ENCODE measurements at places on chromosomes 5 and 9.

- DNase-seq: no peak
These were observed 639.7 kb upstream of the C9orf72 start for GRCh38 chr9:28212979-28213378.

DNA sequence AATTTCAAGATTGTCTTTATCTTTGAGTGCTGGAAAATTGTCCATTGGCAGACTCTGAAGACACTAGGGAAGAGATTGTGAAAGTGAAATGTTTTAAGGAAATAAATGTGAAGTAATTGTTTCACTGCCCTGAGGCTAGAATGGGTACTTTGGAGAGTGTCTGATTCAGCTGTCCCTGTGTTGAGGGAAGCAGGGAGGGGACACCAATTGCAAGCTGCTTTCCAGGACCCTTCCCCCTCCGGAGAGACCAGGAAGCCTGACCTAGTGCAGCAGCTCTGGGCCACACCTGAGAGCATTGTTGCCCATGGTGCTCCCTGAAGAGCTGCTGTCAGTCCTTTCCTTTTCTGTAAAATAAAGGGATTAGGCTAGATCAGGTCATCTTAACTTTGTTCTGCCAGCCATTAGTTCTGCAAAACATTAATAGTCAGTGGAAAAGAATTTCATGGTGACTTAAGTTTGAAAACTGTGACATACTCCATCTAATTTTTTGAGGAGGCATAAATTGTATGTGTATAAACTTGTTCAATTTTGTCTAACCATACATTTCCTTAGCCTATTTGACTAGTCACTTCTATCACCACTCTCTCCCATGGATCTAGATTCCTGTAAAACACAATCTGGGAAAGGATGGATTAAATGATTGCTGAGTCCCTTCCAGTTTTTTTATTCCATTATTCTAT is 18.8 kb downstream of the MAP1B start:
- no peak for DNase-seq

DNA sequence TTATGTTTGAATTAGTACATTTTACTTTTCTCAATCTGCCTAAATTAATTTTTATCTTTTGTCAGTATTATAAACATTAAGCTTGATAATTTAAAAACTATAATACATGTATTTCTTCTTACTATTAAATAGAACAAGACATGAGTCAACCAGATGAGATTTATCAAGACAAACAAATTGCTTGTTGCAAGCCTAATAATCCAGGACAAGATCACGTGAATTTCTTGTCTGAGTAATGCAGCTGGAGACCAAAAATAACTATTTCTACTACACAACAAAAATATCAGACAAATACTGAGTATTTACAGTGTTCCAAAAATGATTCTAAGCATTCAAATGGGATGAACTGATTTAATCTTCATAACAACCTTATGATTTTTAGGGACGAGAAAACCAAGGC is 339.1 kb upstream of the PRR16 start:
- no peak for DNase-seq

- no peak for DNase-seq
These were observed 3.9 kb downstream of the TBC1D2 start for GRCh38 chr9:98251551-98251950.

GRCh38 chr9:122827761-122828093 is 661 bp downstream of the PDCL start:
- DNase-seq: no peak

- no peak for DNase-seq
These were observed 966.5 kb upstream of the DMAC1 start for GRCh38 chr9:8766096-8766495.

- DNase-seq: no peak
These were observed 94.7 kb downstream of the MYO10 start for GRCh38 chr5:16841416-16841815.

- no peak for DNase-seq
These were observed 65.5 kb downstream of the PLK2 start for GRCh38 chr5:58394339-58394738.

DNA sequence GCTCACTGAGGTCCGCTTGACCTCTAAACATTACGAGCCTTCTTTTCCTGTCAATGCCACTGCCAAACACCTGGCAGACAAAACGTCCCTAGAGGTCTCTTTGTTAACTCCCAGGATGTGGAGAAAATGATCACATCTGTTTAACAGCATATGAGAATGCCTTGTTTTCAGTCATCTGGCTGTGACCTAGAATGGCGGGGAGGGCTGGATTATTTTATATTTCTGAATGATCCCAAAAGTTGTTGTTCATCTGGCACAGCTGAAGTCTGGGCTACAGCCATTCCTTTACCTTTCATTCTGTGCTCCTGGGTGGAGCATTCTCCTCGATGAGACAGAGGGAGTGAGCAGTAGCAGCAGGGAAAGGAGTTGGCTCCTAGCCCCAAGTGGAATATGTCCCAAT is 138.2 kb downstream of the PRDM6 start:
- DNase-seq: no peak

GRCh38 chr5:177018341-177018740 is 4.2 kb upstream of the ZNF346 start:
- DNase-seq: no peak

DNA sequence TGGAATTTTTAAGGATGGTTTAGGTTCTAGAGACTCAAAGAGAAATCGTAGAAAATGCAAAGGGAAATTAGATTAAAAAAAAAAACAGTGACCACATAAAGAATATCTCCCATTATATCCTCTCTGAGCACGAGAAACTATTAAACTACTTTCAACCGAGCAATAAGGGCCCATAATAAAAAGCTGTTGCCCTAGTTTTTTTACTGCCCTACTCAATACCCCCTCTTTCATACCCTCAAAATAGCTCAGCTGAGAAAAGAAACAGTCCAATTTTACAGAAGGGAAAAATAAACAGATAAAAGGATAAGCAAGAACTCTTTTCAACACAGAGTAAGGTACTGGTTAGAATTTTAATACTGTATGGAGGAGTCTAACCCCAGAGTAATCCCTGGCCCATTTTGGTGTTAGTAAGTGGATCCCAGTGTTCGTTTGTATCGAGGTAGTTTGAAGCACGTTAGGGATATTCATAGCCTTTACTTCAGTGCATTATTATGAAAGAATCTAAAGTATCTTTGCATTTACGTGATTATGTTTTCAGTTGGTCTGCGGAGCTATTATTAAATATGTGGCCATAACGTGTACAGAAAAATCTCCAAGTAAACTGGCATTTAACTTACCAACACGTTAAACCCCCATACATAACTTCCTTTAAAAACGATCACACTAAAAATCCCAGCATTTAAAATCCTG is 980 bp upstream of the RHOBTB3 start:
- no peak for DNase-seq

DNA sequence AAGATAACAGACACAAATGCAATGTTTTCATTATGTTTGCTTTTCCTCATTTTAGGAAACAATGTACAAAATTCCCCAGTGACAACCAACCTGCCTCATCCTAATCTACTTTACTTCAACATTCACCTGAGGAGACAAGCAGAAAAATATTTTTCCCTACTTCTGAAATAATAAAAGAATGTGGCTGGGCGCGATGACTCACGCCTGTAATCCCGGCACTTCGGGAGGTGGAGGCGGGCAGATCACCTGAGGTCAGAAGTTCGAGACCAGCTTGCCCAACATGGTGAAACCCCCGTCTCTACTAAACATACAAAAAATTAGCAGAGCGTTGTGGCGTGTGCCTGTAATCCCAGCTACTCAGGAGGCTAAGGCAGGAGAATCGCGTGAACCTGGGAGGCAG is 36.9 kb downstream of the MYO10 start:
- DNase-seq: no peak

DNA sequence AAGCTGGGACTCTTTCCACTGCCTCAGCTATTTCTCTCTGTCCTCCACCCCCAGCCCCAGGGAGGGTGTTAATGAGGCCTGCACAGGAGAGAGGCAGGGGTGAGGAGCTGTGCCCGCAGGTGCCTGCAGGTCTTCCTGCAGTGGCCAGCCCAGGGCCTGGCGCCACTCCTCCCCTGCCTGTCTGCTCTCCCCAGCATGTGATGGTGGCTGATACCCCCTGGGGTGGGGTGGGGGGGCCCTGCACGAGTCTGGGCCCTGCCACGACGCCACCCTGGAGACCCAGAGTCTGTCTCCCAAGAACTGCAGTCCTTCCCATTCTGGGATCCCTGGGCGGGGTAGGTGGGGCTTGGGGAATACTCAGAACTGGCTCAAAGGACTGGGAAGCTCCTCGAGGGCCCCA is 166.4 kb upstream of the SMIM23 start:
- no peak for DNase-seq

DNA sequence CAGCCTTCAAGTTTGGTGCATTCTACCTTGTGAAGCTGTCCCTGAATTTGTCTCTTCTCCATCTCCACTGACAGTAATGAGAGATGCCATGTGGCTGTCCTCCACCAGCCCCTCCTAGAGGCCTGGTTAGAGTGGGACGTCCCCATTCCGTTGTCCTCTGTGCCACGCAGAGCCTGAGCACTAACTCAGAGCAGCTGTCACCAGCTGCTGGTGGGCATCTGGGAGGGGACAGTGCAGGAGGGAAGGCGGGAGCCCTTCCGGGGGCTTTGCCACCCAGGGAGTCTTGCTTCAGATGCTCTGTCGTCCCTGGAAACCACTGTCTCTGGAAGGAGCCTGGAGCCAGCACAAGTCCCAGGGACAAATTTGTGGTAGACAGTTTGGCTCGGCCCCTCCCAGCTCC is 78.6 kb downstream of the PDZD2 start:
- no peak for DNase-seq

GRCh38 chr5:143168921-143169810 is 234.3 kb downstream of the NR3C1 start:
- no peak for DNase-seq

DNA sequence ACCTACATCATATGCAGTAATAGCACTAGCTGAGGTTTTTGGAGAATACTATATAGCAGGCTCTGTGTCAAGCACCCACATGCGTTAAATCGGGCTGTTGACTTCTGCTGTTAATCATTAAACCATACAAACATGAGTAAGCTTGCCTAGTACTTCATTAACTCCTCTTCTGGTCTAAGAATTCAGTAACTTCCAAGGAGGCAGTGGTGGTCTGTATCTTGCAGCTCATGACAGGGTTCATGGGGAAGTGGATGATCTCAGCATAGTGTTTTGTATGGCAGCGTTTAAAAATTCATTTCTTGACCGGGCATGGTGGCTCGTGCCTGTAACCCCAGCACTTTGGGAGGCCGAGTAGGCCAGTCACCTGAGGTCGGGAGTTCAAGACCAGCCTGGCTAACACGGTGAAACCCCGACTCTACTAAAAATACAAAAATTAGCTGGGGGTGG is at the start of gene HAVCR1:
HAVCR1 (minus strand) TSS at position 24 of the 447 bp plus-strand sequence. CDS start 1,173 bp downstream, outside the sequence.
- DNase-seq: no peak

- no peak for DNase-seq
These were observed 14.7 kb downstream of the IL31RA start for GRCh38 chr5:55865831-55866230.

GRCh38 chr5:5203451-5203850 is 63.3 kb downstream of the ADAMTS16 start:
- no peak for DNase-seq

GRCh38 chr5:137604348-137605095 is 105.4 kb upstream of the SPOCK1 start:
- DNase-seq: no peak

DNA sequence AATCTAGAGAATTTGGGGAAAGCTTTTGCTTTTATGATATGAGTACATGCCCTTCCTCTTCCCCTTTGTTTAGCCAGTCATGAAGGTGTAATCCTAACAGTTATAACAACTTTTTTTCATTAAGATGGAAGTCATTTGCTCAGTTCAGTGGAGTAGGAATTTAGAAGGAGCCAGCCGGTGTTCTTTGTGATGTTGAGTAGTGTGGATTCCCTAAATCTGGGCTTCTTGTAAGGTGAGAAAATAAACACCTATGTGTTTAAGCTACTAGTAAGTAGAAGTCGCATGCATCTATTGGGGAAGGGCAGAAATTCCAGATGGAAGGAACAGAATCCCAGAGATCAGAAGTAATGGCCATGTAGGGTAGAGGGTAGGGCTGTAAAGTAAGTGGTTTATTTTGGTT is 13.6 kb upstream of the CNTLN start:
- no peak for DNase-seq

DNA sequence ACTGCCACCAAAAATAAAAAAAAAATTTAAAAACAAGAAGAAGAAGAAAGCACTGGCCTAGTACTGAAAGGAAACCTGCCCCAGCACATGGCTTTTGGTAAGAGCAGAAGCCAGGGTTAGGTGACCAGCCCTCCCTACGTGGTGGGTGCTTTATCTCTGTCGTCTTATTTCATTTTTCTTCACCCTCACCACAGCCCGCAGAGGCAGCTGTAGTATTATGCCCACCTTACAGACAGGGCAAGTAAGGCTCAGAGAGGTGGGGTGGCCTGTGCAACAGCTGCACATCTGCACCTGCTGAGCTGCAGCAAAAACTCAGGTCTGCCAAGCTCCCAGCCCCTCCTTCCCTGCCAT is 140.8 kb upstream of the LMX1B start:
- no peak for DNase-seq

DNA sequence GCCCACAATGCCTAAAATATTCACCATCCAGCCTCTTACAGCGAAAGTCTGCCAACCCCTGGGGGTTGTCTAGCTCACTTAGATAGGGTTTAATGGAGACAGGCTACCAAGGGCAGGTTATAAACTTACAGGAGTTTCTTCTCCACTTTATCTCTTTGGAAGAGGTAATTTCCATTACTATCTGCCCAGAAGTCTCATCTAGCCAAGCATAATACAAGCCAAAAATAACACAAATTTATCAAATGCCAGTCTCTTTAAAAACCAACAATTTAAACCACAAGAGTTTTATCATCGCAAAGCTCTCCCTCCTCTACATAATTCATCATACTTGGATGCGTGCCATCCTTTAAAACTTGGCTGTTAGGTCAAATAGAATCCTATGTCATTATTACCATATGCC is 6.2 kb downstream of the RBM22 start:
- no peak for DNase-seq

DNA sequence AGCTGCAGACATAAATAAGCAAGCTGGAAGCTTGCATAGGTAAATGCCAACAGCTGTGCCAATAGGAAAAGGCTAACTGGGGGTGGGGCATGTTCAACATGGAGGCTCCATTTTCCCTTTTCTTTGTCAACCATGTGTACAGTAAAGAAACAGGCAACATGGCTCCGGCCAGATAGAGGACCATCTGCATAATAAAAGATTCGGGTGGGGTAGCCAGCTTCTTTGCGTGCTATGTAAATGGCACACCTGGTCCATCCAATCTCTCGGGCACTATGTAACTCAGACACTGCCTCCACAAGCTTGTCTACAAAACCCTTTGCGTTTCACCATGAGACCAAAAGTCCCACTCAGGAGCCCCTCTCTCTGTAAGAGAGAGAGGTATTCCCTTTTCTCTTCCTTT is 41.7 kb upstream of the DENND4C start:
- no peak for DNase-seq

GRCh38 chr5:156934450-156935211 is 28.4 kb downstream of the TIMD4 start:
- no peak for DNase-seq
